Activated T-helper 17 cell treated with anti-CD3 and anti-CD28 coated beads, Interleukin-2, amount 50 U/mL, for 72 hours (primary cell): ENCODE measurements at places on chromosomes 4 and X. TPM values are rescaled to one million over a fixed set of nuclear protein-coding genes. Genes with fewer than 3 reads are reported as not detected.

ARHGAP36 gene
- total RNA-seq = not detected

PRPS2 gene
- 68.7 TPM for total RNA-seq

MAGEC1 gene
- total RNA-seq = not detected

GRCh38 chr4:109816082-109816442 is 500 bp downstream of the GAR1 start:
- peaks cover 59% of the 10 kb centered on the region for H3K36me3 ChIP-seq
- H3K27me3 ChIP-seq = no peaks in the 10 kb centered on the region
- peaks cover 33% of the 10 kb centered on the region for H3K4me1 ChIP-seq
- peak overlapping the region; percentile 98 for H3K27ac ChIP-seq

DNA sequence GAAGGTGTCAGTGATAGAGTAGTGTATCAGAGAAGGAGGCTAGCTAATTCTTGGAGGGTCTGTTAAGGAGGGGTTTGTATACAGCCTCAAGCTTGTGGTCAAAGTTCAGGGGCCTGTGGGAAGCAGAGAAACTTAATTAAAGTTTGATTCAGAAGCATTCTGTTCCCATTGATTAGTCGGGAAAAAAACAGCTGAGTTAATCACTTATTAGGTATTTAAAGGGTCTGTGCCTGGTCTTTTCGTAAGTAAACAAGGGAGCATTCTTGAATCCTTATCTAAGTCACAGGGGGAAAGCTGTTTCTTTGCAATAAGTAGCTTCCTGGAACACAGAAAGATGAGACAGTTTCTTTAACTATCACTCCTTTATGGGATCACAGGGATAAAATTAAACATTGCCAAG is 492.1 kb downstream of the PCDH10 start:
- no peak overlapping the region for H3K27ac ChIP-seq
- ATAC-seq = no peak
- H3K36me3 ChIP-seq = no peaks in the 10 kb centered on the region
- no peaks in the 10 kb centered on the region for H3K27me3 ChIP-seq
- H3K4me3 ChIP-seq = no peak overlapping the region

GRCh38 chr4:8817813-8818062 is 53.9 kb downstream of the HMX1 start:
- H3K4me3 ChIP-seq = no peak overlapping the region
- H3K4me1 ChIP-seq = no peaks in the 10 kb centered on the region
- peaks cover 18% of the 10 kb centered on the region for H3K27me3 ChIP-seq
- no peak for ATAC-seq
- no peak overlapping the region for H3K27ac ChIP-seq
- no peaks in the 10 kb centered on the region for H3K36me3 ChIP-seq

- H3K4me1 ChIP-seq = no peaks in the 10 kb centered on the region
- peak overlapping the region; percentile 3 for H3K4me3 ChIP-seq
- peak; percentile 25 for ATAC-seq
- H3K36me3 ChIP-seq = peaks cover 21% of the 10 kb centered on the region
- H3K27me3 ChIP-seq = no peaks in the 10 kb centered on the region
Observed at GRCh38 chr4:7070729-7071511, 3.1 kb upstream of the GRPEL1 start.

DNA sequence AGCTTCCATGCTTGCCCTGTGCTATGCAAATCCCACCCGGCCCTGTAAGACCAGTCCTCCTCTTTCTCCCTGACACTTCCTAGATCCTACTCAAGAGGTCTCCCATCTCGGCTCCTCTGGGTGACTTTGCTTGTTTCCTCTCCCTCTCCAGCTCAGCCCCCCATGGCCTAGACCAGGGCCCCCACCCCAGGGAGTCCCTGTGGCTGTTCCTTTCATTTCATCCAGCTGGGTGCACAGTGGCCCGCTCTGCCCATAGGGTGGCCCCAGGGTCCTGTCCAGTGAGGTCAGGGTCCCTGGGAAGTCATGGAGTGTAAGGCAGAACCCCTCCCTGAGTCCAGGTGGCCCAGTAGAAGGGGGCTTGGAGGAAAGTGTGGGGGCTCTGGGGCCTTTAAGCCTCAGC is 52.3 kb upstream of the NKX1-1 start:
- no peaks in the 10 kb centered on the region for H3K4me1 ChIP-seq
- H3K27ac ChIP-seq = no peak overlapping the region
- no peak for ATAC-seq
- no peaks in the 10 kb centered on the region for H3K36me3 ChIP-seq
- peaks cover 28% of the 10 kb centered on the region for H3K27me3 ChIP-seq
